ENCODE measurements at places on chromosomes 13 and 19. TPM values are rescaled to one million over a fixed set of nuclear protein-coding genes. Genes with fewer than 3 reads are reported as not detected.

DNA sequence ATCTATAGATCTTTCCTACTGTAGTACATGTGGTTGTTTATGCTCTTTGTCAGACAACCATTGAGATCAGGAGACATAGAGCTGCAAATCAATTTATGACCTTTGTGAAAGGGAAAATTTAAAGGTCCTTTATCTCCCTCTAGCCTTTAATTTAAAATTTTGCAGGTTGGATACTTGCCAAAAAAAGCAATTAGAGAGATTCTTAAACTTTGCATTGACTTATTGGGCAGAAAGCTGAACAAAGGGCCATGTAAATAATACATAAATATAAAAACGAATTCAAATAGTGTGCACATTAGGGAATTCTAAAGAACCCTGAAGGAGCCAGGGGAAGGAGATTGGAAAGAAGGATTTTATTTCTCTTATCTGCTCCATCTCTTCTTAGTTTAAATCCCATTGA lies 22.0 kb upstream of the RB1 start:
- H3K36me3 ChIP-seq = no peaks in the 10 kb centered on the region
- no peak for DNase-seq
- H3K4me1 ChIP-seq = no peaks in the 10 kb centered on the region
- H3K27me3 ChIP-seq = no peaks in the 10 kb centered on the region
- no peak overlapping the region for H3K4me3 ChIP-seq

GRCh38 chr19:48530770-48531169 lies 19.1 kb upstream of the LMTK3 start:
- no peak overlapping the region for H3K4me3 ChIP-seq
- H3K4me1 ChIP-seq = no peaks in the 10 kb centered on the region
- H3K36me3 ChIP-seq = no peaks in the 10 kb centered on the region
- DNase-seq = no peak

- DNase-seq = no peak
- H3K27ac ChIP-seq = no peak overlapping the region
- H3K4me1 ChIP-seq = no peaks in the 10 kb centered on the region
- no peaks in the 10 kb centered on the region for H3K27me3 ChIP-seq
- no peak overlapping the region for H3K4me3 ChIP-seq
Observed at GRCh38 chr13:36718686-36719085, 44.9 kb downstream of the SERTM1 start.

DNA sequence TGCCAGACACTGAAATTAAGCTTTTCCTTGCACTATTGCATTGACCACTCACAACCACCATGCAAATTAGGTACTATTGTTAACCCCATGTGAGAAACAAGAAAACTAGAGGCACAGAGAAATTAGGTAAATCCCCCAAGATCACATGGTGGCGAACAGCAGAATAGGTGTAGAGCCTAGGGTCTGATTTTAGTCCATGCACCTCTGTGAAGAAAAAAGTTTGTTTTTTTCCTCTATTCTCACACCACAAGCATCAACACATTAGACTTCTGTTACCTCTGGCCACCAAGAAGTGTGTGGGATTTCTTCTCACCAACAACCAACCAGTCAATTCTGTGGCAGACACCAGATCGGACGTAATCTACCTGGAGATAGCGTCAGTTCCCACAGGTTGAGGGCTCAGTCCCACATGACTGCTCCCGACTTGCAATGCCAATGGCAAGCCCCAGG lies 391.9 kb downstream of the COG6 start:
- H3K27ac ChIP-seq = no peak overlapping the region
- no peak overlapping the region for H3K4me3 ChIP-seq
- H3K27me3 ChIP-seq = no peaks in the 10 kb centered on the region
- H3K36me3 ChIP-seq = no peaks in the 10 kb centered on the region

GRCh38 chr13:50094615-50095293 lies 79.5 kb downstream of the KCNRG start:
- H3K36me3 ChIP-seq = no peaks in the 10 kb centered on the region
- H3K27ac ChIP-seq = no peak overlapping the region
- DNase-seq = no peak
- H3K4me1 ChIP-seq = no peaks in the 10 kb centered on the region

DNA sequence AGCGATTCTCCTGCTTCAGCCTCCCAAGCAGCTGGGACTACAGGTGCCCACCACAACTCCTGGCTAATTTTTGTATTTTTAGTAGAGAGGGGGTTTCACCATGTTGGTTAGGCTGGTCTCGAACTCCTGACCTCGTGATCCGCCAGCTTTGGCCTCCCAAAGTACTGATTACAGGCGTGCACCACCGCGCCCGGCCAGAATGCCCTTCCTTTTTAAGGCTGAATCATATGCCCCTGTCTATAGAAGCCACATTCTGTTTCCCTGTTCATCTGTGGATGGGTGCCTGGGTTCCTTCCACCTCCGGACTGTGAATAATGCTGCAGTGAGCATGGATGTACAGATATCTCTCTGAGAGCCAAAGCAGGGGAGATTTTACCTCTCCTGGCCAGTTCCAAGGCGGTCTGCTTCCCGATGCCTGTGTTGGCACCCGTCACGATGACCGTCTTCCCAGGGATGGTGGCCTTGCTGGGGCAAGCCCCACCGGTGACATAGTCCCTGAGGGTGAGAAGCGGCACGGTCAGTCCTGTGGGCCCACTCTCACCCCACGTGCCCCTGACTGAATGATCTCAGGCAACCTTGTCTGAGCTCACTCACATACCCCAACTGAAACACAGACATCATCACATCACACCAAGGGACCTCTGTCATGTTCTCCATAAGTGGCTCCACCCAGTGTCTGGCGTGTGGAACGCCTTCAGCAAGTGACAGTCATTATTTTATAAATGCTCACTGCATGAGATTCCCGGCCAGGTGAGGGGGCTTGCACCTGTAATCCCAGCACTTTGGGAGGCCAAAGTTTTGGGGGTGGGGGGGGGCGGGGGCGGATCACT lies 4.0 kb downstream of the RDH13 start:
- DNase-seq = no peak
- peaks cover 52% of the 10 kb centered on the region for H3K36me3 ChIP-seq
- no peak overlapping the region for H3K4me3 ChIP-seq
- no peak overlapping the region for H3K27ac ChIP-seq
- no peaks in the 10 kb centered on the region for H3K4me1 ChIP-seq

GRCh38 chr19:30229525-30230174 lies 142.5 kb upstream of the ZNF536 start:
- no peak overlapping the region for H3K27ac ChIP-seq
- peaks cover 31% of the 10 kb centered on the region for H3K4me1 ChIP-seq
- H3K4me3 ChIP-seq = no peak overlapping the region

- no peak overlapping the region for H3K4me3 ChIP-seq
- peaks cover 50% of the 10 kb centered on the region for H3K4me1 ChIP-seq
- H3K27ac ChIP-seq = no peak overlapping the region
- DNase-seq = peak; percentile 76
- no peaks in the 10 kb centered on the region for H3K36me3 ChIP-seq
Observed at GRCh38 chr19:16594131-16594586, 21.9 kb upstream of the SLC35E1 start.

GRCh38 chr19:6292006-6292405 lies 12.2 kb upstream of the MLLT1 start:
- no peaks in the 10 kb centered on the region for H3K36me3 ChIP-seq
- no peak overlapping the region for H3K27ac ChIP-seq
- no peak overlapping the region for H3K4me3 ChIP-seq
- H3K27me3 ChIP-seq = no peaks in the 10 kb centered on the region

GRCh38 chr13:88979465-88980175 lies 1308.4 kb downstream of the SLITRK5 start:
- H3K4me3 ChIP-seq = no peak overlapping the region
- no peak overlapping the region for H3K27ac ChIP-seq
- H3K4me1 ChIP-seq = no peaks in the 10 kb centered on the region
- no peaks in the 10 kb centered on the region for H3K36me3 ChIP-seq
- H3K27me3 ChIP-seq = no peaks in the 10 kb centered on the region
- no peak for DNase-seq

GRCh38 chr13:39040206-39040605 lies 1.9 kb downstream of the NHLRC3 start:
- H3K27ac ChIP-seq = peak overlapping the region; percentile 96
- H3K4me3 ChIP-seq = peak overlapping the region; percentile 91
- no peaks in the 10 kb centered on the region for H3K36me3 ChIP-seq
- DNase-seq = no peak

DNA sequence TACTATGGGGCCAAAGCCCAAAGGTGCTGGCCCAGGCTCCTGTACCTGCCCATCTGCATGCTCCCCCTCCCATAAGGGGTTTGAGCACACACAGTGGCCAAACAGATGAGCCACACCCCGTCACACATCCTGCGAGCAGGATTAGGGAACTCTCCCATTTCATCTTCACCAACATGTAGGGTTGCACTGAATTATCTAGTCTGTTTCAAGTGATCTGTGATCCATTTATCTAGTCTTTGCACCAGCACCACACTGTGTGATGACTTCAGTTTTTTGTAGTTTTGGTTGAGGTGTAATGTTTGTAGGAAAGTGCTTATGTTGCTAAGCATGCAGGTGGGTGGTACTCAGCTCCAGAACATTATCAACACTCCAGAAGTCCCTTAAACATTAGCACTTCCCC lies 249.3 kb downstream of the MYO16 start:
- H3K4me3 ChIP-seq = no peak overlapping the region
- no peak overlapping the region for H3K27ac ChIP-seq
- DNase-seq = no peak
- H3K27me3 ChIP-seq = no peaks in the 10 kb centered on the region

The SMIM24 gene
- not detected for total RNA-seq

The NLRP5 gene
- total RNA-seq = not detected

The GGN gene
- 0.52 TPM for total RNA-seq

The MIR17HG gene
- total RNA-seq = 7.6 TPM

The GNG8 gene
- not detected for total RNA-seq

The CYP2A6 gene
- total RNA-seq = 0.31 TPM

The ZSCAN4 gene
- total RNA-seq = 0.21 TPM

The CRX gene
- total RNA-seq = not detected

The HCST gene
- total RNA-seq = 26.0 TPM

The EBI3 gene
- total RNA-seq = 1.5 TPM

The FUT1 gene
- total RNA-seq = 6.0 TPM
